ENCODE measurements at places on chromosomes 5 and 9.

- DNase-seq, result no peak
Measured at GRCh38 chr9:72204062-72204461, 54.8 kb downstream of the GDA start.

GRCh38 chr9:134427153-134427782 lies 101.0 kb downstream of the RXRA start:
- DNase-seq, result no peak

DNA sequence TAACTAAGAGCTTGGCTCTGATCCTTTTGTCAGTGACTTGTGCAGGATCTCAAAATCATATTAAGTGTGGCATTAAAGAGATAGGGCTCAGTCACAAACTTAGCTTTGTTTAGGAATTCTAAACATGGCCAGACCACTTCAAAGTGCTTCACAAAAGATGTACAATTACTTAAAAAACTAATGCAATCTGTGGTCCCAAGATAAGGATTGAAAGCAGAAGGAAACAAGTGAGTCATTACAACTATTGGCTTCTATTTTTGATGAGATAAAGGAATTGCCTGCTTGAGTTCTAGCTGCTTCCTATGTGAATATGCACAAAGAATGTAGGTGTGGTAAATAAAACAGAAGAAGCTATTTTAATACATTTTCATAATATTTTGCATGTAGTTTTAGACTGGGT lies 44.9 kb upstream of the SLC12A2 start:
- DNase-seq, result peak; percentile 51

DNA sequence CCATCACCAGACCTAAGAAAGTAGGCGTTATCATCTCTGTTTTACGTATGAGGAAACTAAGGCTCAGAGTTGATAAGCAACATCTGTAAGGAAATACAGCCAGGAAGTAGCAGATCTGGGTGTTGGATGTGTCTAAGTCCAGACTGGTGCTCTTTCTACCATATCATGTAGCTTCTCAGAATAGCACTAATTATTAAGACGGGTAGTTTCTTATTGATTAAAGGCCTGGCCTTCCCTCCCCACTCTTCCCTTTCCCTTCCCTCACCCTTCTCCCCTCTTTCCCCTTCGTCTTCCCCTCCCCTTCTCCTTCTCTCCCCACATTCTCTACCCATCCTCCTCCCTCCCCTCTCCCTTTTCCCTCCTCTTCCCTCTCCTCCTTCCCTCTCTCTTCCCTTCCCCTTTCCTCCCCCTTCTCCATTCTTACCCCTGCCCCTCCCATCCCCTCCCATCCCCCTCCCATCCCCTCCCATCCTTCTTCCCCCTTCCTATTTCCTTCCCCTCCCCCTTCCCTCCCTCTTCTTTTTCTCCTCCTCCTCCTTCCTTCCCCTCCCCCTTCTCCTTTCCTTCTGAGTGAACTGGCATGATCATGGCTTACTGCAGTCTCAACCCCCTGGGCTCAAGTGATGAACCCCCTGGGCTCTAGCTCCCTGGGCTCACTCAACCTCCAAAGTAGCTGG lies 79.4 kb downstream of the SNX24 start:
- DNase-seq, result no peak

Data from GM03348 (cell line).